ENCODE measurements at places on chromosomes 5 and 9. TPM values are rescaled to one million over a fixed set of nuclear protein-coding genes. Genes with fewer than 3 reads are reported as not detected.

FAM153A gene
- total RNA-seq, result 0.50 TPM

TSSK1B gene
- not detected for total RNA-seq

INVS gene
- total RNA-seq, result 9.3 TPM

ABLIM3 gene
- total RNA-seq, result 106 TPM

PCDHA11 gene
- 0.29 TPM for total RNA-seq

SOWAHA gene
- total RNA-seq, result not detected

PRDM9 gene
- not detected for total RNA-seq

ANKRD20A1 gene
- total RNA-seq, result 1.8 TPM

PCDH1 gene
- total RNA-seq, result 20.7 TPM

PCDHB12 gene
- 2.4 TPM for total RNA-seq

SLC36A1 gene
- 8.1 TPM for total RNA-seq

MRPL22 gene
- 63.5 TPM for total RNA-seq

- DNase-seq, result no peak
Observed at GRCh38 chr5:67617051-67617450, 420.5 kb upstream of the CD180 start.

DNA sequence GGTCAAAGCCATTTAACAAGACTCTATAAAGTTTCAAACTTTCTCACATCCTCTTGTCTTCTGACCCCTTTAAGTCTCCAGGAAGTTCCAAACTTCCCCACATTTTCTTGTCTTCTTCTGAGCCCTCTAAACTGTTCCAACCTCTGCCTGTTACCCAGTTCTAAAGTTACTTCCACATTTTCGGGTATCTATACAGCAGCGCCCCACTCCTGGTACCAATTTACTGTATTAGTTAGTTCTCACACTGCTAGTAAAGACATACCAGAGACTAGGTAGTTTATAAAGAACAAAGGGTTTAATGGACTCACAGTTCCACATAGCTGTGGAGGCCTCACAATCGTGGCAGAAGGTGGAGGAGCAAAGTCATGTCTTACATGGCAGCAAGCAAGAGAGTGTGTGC lies 23.3 kb upstream of the PRLR start:
- no peak for DNase-seq

- DNase-seq, result no peak
Observed at GRCh38 chr5:569868-570361, 42.2 kb upstream of the CEP72 start.

GRCh38 chr9:92973700-92974099 lies 26.4 kb downstream of the FGD3 start:
- no peak for DNase-seq

DNA sequence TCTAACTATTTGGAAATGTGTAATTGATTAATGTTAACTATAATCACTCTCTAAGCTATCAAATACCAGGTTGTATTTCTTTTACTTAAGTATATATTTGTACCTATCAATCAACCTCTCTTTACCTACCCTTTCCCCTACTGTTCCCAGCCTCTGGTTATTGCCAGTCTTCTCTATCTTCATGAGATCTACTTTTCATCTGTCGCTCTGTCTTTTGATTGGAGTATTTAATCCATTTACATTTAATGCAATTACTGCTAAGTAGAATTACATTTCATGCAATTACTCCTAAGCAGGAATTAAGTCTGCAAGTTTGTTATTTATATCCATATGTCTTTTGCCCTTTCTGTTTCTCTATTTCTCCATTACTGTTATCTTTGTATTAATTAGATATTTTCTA lies 148.1 kb downstream of the MAT2B start:
- DNase-seq, result no peak

DNA sequence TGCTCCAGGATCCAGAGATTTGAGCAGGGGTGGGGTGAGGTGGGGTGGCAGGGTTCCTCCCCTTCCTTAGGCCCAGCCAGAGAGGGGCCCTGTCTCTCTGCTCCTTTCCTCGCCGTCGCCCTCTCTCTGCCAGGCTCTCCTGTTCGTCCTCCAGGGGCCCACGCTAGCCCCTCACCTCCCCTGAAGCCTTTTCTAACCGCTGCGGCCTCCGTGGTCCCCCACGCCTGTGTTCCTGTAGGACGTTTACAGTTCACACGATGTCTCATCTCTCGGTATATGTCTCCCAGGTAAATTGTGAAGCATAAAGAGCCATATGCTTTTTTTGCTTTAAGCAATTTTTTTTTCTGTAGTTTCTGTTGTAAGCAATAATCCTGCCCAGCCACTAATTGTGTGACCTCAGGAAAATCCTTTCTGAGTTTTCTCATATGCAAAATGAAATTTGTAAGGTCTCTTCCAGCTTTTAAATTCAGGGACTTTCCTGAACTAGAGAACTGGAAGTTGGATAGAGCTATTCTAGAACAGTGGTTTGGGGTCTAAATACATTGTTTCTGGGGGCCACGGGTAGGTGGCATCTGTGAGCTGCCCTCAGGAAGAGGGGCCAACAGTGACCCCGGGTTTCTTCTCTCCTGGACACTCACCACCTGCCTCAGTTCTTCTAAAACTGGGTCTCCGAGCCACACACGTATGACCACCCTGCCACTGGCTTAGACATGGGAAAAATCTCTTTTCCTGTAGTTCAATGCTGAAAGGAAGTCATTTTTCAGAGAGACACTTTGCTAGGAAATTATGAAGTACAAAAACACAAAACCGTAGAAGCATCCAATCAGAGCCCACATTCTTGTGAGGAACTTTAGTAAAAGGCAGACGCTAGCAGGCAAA lies 50.2 kb upstream of the ZNF366 start:
- DNase-seq, result no peak

DNA sequence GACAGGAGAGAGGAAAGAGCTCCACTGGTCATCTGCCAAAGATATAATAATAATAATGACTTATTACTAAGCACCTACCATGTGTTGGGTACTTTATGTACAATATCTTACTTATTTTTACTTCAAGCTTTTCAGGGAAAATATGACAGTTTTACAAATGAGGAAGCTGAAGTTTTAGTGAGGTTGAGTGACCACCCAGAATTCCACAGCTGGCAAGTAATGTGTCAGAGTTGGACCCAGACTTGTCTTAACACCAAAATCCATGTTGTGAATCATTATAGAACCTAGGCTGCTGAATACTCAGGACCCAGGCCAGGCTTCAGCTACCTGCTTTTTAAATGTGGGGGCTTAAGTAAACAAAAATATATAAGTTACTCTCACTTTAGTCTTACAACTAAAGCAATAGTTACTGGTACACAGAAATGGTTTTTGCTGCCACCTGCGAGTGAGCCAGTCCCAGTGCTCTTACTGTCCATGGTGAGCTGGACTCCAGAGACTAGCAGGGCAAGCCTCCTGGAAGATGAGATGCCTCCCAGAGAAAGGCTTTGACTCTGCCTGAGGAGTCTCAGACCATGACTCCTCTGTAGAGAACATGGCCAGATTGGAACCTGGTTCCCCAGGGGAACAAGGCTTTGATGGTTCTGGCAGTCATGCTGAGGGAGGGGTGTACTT lies 29.9 kb downstream of the RUSC2 start:
- no peak for DNase-seq

- no peak for DNase-seq
Observed at GRCh38 chr9:16830806-16831205, 39.7 kb downstream of the BNC2 start.

GRCh38 chr5:169223595-169223953 lies 77.4 kb downstream of the SLIT3 start:
- DNase-seq, result no peak

DNA sequence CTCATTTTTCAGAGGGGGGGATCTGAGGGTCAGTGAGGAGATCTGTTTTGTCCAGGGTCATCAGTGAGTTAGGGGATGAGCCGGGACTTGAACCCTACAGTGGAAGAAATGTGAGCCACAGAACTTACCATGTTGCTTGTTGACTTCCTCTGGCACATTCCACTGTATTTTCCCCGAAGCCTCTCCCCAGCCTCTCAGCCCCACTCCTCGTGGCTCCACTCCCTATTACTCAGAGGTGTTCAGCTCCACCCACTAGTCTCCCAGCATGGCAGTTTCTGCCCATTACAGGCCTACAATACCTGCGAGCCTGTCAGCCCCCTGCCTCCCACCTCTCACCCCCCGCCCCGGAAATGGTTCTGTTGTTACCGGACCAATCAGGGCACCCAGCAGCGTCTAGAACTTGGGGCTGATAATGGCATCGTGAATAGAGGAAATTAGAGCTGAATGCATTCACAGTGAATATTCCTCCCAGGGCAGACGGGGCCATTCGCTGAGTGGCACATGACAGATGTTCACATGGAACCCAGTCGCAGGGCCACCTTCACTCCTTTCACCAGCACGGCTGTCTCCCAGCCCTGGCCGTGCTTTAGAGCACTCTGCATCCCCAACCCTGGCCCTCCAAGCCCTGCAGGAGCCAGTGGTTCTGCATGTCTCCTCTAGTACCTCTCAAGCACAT lies 81.6 kb downstream of the KCNIP1 start:
- no peak for DNase-seq
